ENCODE measurements at places on chromosomes 11 and 22. TPM values are rescaled to one million over a fixed set of nuclear protein-coding genes. Genes with fewer than 3 reads are reported as not detected.

The SERHL2 gene
- 1.9 TPM for total RNA-seq

The MS4A2 gene
- 1.1 TPM for total RNA-seq

The YPEL4 gene
- 1.2 TPM for total RNA-seq

The CDC45 gene
- total RNA-seq, result 0.99 TPM

The RAB1B gene
- total RNA-seq, result 57.2 TPM

The PIWIL4 gene
- 13.5 TPM for total RNA-seq

The ALG9 gene
- 33.4 TPM for total RNA-seq

The GRAMD4 gene
- total RNA-seq, result 16.2 TPM

The TMPRSS6 gene
- total RNA-seq, result not detected

The P2RX6 gene
- total RNA-seq, result not detected

The TUB gene
- 8.9 TPM for total RNA-seq

The MMP8 gene
- total RNA-seq, result not detected

The C11orf97 gene
- not detected for total RNA-seq

The RAG1 gene
- total RNA-seq, result 0.28 TPM

The MADD gene
- total RNA-seq, result 58.9 TPM

The PGA4 gene
- not detected for total RNA-seq

The OR4A16 gene
- not detected for total RNA-seq

The ACTN3 gene
- total RNA-seq, result not detected

The CHRM1 gene
- total RNA-seq, result not detected

The MB gene
- total RNA-seq, result not detected

The OR51A4 gene
- not detected for total RNA-seq

The GUCY1A2 gene
- total RNA-seq, result 5.3 TPM

The NXPE1 gene
- total RNA-seq, result not detected

The GLYATL2 gene
- total RNA-seq, result not detected

The SERPING1 gene
- 674 TPM for total RNA-seq

The MAP6 gene
- 15.6 TPM for total RNA-seq

The CHST1 gene
- 50.2 TPM for total RNA-seq

The CFAP300 gene
- total RNA-seq, result 4.5 TPM

The XNDC1N gene
- 7.7 TPM for total RNA-seq

Data from thoracic aorta (tissue), 2 donors.